ENCODE measurements at places on chromosomes 12 and 14.

- DNase-seq: no peak
These were observed 19.1 kb upstream of the BTG1 start for GRCh38 chr12:92164712-92165111.

DNA sequence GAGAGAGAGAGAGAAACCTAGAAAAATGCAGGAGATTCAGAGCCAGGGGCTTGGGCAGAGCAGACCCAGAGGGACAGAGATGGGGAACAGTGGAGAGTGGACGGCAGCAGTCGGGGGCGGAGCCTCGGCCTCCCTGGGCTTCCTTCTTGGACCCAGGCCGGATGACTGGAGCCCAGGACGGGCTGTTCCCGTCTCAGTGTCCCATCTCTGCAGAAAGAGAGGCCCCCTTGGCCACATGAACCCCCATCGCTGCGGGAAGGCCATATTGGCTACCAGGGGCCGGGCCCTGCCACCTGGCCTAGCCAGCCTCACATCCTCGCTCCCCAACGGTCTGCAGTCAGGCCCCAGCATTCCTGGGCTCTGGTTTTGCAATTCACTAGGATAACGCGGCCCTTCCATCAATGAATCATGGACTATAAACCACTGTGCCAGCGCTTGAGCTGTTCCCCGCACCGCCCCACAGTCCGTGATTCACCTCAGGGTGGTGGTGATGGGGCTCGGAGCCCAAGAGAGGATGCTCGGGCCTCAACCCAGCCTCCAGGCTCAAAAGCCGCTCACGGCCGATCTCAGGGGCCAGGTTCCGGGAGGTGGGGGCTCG is 116.5 kb downstream of the RFLNA start:
- no peak for DNase-seq

DNA sequence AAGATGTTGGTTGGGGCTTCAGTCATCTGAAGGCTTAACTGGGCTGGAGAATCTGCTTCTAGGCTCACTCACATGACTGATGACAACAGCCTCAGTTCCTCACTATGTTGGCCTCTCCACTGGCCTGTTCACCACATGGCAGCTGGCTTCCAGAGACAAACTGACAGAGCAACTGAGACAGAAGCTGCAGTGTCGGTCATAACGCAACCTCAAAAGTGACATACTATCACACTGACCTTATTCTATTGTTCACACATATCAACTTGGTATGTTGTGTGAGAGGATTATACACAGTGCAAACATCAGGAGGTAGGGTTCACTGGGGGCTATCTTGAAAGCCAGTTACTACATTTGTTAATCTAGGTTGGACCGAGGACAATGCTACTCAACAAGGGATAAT is 92.9 kb downstream of the PAWR start:
- DNase-seq: no peak

DNA sequence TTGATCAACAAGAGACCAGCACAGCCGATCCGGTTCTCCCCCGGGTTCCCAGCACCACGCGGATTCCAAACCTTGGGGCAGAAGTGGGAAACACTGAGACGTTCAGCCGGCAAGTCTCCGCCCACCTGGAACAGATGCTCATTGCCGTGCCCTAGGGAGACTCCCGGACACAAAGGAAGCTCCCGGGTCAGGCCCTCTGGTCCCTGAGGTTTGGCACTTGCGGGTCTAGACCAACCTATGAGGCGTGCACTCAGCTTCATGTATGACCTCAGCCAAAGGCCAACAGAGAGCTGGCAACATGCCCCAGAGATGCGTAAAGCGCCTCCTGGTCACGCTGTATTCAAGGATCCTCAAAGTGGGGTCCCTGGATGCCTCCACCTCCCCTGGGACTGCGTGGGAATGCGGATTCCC is 2.5 kb downstream of the RIMBP2 start:
- DNase-seq: no peak

DNA sequence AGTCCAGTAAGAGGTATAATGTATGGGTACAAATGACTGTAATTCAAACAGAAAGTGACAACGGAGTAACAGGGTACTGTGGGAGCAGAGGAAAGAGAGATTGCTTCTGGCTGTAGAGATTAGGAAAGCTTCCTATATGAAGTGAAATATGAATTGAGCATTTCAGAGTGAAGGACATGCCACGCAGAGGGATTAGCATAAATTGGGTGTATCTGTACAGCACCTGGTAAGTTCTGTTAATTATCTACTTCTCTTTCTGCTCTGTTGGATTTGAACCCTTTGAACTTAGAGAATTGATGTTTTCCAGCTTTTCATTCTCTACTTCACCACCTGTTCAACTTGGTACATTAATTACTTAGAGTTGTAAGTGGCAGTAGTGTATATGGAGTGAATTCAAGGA is 8.8 kb downstream of the STK38L start:
- DNase-seq: no peak

DNA sequence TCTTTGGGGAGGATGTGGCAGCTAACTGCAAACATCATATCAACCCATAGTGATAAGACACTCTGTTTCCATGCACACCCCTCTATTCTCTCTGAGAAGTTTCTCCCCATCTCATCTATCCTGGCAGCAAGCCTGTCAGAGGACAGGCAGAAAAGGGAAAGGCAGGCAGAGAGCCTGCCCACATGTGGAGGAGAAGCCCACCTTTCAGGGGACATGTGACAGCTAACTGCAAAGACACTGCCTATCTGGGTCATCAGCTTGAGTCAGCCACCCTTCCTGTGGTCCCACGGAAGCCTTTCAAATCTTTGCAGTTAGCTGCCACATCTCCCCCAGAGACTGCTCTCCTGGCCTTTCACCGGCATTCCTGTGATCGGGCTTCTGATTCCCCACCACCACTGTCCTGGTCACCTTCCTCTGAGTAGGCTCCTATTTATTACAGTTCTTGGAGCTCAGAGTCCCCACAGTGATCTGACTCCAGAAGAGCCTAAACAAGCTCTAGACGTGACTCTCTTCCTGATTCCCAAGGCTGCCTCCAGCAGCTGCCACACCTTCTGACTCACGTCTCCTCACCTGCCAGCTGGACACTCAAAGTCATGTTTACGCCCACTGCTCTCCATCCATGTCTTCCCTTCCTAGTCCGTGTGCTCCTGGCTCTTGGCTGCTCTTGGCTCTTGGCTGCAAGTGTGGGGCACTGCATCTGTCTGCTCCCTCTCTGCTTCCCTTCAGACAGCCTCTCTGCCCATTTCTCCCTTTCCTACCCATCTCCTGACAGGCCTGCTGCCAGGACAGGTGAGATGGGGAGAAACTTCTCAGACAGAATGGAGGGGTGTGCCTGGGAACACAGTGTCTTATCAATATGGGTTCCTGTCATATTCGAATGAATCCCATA is 7.5 kb upstream of the KRT1 start:
- DNase-seq: no peak

GRCh38 chr12:6869049-6870021 is 2.0 kb downstream of the TPI1 start:
- peak; percentile 67 for DNase-seq

- no peak for DNase-seq
These were observed 20.8 kb downstream of the KLHL28 start for GRCh38 chr14:44940944-44941343.

DNA sequence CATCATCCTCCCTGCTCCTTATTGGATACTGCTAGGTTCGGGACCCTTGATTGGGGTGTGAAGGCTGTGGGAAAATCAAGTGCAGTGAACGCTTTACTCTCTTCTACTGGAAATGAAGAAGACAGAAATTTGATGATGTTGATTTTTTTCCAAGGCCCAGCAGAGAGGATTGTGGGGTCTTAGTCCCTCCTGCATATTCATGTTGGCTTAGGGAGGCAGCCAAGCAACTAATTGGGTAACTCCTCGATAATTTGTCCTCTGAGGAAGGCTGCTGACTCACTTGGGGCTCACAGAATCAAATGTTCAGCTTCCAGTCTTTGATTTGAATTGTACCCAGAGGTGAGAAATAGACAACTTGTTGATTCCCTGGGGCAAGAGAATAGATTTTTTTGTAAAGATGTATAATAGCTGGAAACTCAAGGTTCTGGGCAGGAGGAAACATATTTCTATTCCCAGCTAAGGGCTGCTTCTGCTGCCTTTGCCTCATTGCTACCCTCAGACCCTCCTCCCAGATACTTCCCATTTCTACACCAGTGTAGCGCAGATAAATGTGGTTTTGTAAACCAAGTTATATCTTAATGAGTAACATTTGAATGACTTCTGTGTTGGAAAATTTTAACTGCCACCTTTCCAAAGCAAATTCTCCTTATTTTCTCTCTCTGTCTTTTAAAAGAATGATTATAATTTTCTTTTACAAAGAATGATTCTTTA is 21.7 kb downstream of the NEUROD4 start:
- DNase-seq: no peak

Data from stimulated activated CD8-positive, alpha-beta memory T cell treated with anti-CD3 and anti-CD28 coated beads, Interleukin-7, amount 100 ng/mL, for 1 hour (primary cell).